ENCODE measurements at places on chromosomes 6 and 20. TPM values are rescaled to one million over a fixed set of nuclear protein-coding genes. Genes with fewer than 3 reads are reported as not detected.

APOBEC2 gene
- not detected for total RNA-seq

CST2 gene
- not detected for total RNA-seq

DNA sequence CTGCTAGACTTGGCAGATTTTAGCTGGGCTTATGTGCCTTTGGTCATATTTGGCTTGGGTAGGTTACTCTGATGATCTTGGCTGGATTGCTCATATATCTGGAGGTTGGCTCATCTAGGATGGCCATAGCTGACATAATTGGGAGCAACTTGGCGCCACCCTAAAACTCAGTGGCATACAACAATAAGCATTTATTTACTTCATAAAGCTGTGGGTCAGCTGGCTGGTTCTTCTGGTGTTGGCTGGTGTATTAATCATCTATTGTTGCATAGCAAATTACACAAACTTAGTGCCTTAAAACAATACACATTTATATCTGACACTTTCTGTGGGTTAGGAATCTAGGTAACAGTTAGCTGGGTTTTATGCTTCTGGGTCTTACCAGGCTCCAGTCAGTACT lies 297.3 kb upstream of the JAG1 start:
- no peak for DNase-seq

DNA sequence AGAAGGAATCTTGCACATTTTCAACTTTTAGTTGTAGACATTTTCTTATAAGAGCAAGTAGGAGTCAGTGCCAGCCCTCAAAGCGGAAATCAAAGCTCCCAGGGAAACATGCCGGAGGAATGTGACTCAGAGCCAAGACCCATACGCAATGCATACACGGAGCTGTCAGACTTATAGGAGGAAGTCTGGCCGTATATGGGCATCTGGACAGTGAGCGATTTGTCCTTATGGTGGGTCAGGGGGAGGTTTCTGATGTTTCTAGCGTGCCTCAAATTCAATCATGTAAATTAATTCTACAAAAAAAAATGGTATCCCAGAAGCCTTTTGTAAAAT lies 3.6 kb upstream of the CCN2 start:
- no peak for DNase-seq

PYGB gene
- total RNA-seq, result 37.9 TPM

All from sciatic nerve (tissue), 2 donors.